Activated CD4-positive, alpha-beta T cell treated with anti-CD3 and anti-CD28 coated beads for 1 hour (primary cell): ENCODE measurements at places on chromosomes 1 and 21.

GRCh38 chr1:10934150-10934818, 78.2 kb upstream of the TARDBP start:
- no peak for DNase-seq

DNA sequence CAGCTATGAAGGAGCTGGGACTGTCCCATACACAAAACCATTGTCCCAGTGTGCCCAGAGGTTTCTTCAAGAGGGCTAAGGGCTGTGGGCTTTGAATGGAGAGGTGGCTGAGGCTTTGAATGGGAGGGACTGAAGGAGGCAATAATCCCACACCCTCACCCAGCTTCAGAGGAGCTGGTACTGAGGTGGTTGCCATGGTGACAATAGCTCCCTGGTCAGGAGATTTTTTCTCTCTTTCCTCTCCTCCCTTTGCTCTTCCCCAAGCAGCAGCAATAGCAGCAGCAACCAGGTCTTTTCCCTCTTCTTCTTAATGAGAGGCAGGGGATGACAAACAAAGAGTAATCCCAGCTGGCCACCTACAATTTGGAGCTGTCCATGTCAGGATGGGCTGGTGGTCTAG, 1.6 kb downstream of the HPCAL4 start:
- DNase-seq = no peak

GRCh38 chr1:51524817-51525216, 5.8 kb upstream of the EPS15 start:
- no peak for DNase-seq

GRCh38 chr1:98210064-98210463, 289.2 kb upstream of the DPYD start:
- DNase-seq = no peak

DNA sequence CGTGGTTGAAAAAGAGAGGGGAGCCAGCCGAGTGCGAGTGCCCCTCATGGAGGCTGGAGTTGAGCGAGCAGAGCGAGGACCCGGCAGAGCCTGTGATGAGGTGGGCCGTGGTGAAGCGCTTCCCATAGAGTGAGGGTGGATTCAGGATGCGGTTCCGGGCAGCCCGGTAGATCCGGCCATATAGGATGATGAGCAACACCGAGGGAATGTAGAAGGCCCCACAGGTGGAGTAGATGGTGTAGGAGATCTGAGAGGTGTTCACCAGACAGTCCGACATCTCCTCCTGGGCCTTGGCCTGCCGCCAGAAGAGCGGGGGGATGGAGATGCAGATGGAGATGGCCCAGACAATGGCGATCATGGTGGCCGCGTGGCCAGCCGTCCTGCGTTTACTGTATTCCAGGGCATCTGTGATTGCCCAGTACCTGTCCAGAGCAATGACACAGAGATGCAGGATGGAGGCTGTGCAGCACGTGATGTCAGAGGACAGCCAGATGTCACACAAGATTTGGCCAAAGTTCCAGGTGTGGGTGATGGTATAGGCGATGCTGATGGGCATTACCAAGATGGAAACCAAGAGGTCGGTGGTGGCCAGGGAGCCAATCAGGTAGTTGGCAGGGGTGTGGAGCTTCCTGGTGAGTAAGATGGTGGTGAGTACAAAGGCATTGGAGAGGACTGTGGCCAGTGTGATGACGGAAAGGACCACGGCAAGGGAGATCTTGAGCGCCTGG, 23.7 kb downstream of the HTR1D start:
- no peak for DNase-seq

DNA sequence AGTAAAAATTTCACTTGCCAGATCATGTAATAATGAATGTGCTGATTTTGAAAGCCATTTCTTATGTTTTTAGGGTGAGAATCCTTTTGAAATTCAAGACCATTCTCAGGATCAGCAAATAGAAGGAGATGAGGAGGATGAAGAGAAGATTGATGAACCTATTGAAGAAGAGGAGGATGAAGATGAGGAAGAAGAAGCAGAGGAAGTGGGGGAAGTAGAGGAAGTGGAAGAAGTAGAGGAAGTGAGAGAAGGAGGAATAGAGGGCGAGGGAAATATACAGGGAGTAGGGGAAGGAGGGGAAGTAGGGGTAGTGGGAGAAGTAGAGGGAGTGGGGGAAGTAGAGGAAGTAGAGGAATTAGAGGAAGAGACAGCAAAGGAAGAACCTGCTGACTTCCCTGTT, 32.4 kb downstream of the ZNF326 start:
- no peak for DNase-seq

DNA sequence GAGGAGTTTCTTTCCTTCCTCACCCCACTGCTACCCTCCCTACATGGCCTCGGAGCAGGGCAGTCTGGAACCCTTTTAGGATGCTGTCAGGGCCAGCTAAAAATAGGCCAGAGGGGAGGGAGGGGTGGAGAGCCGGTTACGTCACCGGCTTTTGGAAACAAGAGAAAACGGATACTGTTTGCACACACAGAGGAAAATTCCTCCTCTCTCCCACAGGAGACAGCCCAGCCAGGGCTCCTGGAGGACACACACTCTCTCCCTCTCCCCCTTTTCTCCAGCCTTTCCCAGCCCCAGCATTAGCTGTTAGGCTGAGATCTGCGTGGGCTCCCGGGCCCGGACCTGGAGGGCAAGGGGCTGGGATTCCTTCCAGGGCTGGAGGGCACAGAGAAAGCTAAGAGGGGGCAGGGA, 20.0 kb upstream of the ALDH4A1 start:
- DNase-seq = no peak

DNA sequence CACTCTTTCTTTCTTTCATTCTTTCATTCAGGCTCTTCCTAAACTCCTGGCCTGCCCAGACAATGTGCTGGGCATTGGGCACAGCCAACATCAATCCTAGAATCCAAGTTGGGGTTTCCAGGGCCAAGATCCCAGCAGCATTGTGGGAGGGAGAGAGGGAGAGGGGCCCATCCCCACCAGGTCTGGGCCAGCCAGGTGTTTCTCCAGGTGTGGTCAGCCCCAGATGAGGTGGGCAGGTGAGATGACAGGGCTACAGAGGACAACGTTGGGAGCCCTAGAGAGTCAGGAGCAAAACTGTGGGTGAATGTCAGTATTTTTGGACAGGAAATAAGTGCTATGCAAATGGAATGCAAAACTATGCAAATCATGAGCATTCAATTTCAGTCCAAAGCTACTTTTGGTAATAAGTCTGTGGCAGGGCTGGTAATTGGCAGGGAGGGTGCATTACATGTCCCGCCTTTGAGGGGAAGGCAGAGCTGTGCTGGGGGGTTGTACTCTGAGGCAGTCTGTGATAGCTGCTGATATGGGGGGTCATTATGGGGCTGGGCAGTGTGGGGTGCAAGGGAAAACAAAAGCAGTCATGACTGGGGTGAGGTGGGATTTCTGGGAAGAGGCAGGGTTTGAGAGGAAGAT, 139.9 kb upstream of the IGSF21 start:
- no peak for DNase-seq

DNA sequence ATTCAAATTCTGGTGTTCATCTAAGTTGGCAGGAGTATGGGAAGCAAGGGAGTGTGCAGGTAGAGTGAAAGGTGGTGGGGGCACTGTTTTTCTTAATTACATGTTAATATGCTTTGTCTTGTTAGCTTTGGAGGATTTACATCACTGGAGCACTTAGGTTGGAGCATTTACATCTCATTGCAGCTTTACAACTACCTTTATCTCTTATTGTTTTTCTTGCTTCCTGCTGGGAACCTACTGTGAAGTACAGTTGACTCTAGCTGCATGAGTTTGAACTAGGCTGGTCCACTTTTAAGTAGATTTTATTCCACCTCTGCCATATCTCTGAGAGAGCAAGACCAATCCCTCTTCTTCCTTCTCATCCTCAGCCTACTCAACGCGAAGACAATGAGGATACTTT, 554.8 kb upstream of the B3GALT2 start:
- DNase-seq = no peak

DNA sequence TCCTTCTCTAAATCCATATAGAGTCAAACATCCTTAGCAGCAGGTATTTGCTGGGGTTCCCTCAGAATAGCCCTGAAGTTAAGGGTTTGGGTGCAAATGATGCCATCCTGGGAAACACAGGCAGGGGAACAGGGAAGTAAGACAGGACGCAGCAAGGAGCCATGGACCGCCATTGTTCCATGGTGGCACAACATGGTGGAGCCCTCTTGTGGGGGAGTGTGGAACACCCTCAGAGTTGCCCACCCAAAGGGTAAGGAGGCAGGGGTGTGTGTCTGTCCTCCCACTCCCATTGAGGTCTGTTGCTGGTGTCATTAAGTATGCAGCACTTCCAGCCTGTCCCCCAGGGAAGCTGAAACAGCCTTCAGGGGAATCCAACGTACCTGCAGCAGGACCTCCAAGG, 20.4 kb upstream of the RCAN1 start:
- no peak for DNase-seq

DNA sequence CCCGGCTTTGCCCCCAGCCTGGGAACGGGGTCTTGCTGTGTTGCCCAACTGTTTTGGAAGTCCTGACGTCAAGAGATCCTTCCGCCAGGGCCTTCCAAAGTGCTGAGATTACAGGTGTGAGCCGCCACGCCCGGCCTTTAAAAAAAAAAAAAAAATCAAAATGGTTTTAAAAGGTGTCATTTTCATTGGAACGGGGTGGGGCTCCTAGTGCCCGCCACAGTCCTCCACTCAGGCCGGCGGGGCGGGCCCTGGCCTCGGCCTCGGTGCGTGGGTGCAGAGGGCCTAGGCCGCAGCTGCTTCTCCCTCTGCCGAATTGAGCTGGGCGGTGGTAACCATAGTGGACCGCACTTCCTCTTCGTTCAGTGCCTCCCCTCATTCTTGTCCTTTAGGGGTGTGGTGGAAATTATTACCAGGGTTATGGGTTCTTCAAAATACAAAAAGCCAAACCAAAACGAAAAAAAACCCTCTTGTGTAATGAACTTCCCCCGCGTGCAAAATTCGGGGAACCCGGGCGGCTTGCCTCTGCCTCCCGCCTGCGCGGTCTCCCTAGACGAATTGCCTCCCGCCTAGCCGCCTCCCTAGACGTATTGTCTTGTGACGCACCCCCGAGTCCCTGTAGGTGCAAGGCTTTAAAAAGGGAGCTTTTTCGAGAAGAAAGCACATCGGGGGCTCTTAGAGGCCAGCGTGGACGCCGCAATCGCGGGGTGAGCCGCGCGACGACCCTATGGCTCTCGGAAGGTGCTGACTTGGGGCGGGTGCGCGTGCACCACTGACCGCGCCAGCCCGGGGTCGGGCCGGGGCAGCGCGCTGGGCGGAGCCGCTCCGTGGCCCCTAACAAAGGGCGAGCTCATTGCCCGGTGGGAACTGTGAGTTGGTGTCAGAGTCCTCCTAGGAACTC, 10.5 kb upstream of the SPEN start:
- peak; percentile 28 for DNase-seq

DNA sequence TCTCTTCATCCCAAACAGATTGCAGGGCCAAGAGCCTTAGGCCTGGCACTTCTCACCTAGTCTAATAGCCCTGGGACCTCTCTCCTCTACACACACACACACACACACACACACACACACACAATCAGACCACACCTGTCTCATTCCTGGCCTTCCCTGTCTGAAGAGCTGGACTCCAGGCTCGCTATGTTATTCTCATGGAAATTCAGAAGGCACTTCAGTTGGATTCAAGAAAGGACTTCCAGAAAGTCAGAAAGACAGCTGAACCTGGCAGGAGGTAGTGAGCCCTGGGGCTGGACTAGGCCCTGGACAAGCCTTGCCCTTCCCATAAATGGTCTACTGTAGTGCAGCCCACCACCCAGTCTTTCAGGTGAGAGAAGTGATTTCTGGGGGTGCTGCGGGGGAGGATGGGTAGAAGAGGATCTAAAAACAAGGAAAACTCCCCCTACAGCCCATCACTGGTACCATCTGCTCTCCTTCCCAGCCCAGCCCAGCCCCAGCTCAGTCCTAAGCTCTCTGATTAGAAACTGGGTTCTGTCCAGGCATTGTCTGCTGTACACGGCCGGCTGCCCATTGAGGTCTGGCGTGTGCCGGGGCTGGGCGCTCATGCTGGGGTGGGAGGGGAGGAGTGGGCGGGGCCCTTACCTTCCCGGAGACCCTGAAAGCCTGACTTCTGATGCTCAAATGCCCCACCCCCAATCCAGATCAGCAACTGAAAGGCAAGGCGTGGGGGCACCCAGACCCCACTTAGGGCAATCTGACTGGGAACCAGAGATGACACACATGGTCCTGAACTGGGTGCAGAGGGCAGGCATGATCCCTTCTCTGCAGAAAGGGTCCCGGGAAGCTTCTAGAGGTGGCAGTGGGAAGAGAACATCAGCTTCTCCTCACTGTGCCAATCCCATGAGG, 2.5 kb downstream of the KIF21B start:
- DNase-seq = no peak

DNA sequence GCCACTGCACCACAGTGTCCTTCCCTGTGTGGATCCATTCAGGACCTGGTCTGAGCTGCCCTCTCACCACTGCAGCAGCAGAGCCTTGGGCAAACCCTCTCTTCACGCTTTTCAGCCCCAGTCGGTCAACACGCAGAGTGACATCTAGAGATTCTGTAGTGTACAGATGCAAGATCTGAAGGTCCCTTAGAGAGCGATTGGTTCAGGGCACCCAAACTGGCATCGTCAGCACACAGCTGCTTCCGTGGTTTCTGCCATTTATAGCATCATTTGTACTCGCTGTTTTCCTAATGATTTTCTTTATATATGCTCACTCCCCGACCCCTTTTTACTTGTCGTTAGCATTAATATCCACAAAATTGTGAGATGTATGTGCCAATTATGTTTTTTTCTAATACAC, 1.5 kb upstream of the ASCL5 start:
- no peak for DNase-seq

DNA sequence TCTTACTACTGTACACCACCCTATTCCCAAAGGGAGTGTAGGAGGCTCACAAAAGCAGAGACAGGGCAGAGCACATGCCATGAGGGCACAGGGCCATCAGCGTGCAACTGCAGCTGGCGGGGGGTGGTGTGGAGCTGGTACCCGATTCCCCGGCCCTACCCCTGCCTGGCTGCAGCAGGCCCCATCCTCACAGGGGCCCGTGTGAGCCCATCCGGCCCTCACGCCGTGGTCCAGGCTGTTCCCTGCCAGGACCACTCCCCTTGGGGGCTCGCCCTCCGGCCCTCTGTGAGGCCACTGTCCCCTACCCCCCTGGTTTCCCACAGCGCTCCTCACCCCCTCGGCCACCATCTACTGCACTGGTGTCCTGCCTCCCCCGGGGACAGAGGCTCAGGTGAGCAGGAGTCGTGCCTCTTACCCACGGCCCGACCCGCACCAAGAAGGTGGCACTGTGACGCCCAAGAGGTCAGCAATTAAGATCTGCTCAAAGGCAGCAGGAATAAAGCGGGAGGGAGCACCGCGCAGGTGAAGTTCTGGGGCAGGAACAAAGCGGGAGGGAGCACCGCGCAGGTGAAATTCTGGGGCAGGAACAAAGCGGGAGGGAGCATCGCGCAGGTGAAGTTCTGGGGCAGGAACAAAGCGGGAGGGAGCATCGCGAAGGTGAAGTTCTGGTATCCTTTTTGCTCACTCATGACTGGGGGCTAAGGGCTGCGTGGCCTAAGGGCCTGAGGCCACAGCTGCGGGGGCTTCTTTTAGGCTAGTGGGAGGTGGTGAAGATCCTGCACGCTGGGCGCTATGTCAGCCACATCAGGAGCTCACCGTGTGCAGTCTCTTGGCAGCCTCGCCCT, 3.9 kb downstream of the POFUT2 start:
- DNase-seq = no peak

- no peak for DNase-seq
These were observed 28.2 kb upstream of the TEKT2 start for GRCh38 chr1:36055706-36056105.
